NT2/D1 (cell line): ENCODE measurements at places on chromosomes 3 and 15.

GRCh38 chr15:98694161-98694560 is 45.8 kb downstream of the IGF1R start:
- no peak for DNase-seq

GRCh38 chr3:148318240-148318639 is 379.5 kb upstream of the AGTR1 start:
- no peak for DNase-seq

GRCh38 chr3:171258316-171258715 is 201.9 kb downstream of the TNIK start:
- no peak for DNase-seq

DNA sequence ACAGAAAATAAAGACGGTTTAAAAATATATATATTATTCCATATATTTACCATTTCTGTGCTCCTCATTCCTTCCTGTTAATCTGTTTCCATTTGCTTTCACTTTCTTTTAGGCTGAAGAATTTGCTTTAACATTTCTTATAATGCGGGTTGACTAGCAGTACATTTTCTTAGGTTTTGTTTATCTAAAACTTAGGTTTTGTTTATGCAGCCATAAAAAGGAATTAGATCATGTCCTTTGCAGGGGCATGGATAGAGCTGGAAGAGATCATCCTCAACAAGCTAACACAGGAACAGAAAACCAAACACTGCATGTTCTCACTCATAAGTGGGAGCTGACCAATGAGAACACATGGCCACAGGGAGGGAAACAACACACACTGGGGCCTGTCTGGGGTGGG is 578.1 kb downstream of the FHIT start:
- DNase-seq: no peak

DNA sequence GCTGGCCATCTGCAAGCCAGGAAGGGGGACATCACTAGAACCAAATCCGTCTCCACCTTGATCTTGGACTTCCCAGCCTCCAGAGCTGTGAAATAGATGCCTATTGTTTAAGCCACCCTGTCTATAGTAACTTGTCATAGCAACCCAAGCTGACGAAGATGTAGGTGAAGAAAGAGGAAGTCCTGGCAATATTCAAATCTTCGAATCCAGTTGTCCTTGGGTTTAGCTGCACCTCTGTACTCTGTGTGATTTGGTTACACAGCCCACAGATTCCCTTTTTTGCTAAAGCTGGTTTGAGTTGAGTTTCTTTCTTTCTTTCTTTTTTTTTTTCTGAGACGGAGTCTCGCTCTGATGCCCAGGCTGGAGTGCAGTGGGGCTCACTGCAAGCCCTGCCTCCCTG is 68.0 kb upstream of the XCR1 start:
- DNase-seq: no peak

DNA sequence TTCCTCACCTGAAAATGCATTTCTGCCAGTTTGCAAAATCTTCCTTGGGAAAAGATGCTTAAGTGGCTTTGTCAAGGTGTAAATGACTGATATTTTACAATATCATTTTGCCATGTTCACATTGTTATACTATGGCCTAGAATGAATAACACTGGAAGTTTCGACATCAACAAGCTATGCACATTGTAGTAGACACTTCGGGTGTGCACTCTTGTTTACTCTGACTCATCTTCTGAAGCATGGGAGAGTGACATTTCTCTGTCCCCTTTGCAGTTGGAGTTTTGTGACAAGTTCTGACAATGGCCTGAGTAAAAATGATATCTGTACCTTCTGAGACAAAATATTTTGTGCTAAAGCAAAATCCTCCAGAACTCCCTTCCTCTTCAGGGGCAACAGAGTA is 567.0 kb upstream of the RGMA start:
- no peak for DNase-seq

- DNase-seq: no peak
Measured at GRCh38 chr3:119967353-119968006, 126.8 kb downstream of the GSK3B start.

DNA sequence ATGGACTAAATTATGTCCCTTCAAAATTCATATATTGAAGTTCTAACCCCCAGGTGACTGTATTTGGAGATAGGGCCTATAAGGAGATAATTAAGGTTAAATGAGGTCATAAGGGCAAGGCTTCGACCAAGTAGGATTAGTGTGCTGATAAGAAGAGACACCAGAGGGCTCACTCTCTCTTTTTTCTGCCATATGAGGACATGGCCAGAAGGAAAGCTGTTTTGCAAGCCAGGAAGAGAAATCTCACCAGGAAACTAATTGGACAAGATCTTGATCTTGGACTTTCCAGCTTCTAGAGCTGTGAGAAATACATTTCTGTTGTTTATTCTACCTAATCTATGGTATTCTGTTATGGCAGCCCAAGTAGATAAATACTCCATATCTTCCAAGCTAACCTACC is 503.6 kb upstream of the NAALADL2 start:
- DNase-seq: peak; percentile 36

GRCh38 chr15:69298697-69299441 is at the start of gene PAQR5:
PAQR5 (plus strand) TSS chr15:69298912; CDS start chr15:69360081, 61,169 bp downstream.
- no peak for DNase-seq

- DNase-seq: no peak
Measured at GRCh38 chr15:52021128-52021671, 2.2 kb downstream of the MAPK6 start.

GRCh38 chr3:142489572-142490323 is 41.9 kb upstream of the XRN1 start:
- DNase-seq: no peak
